Osteoblast (primary cell): ENCODE measurements at places on chromosomes 16 and 17.

DNA sequence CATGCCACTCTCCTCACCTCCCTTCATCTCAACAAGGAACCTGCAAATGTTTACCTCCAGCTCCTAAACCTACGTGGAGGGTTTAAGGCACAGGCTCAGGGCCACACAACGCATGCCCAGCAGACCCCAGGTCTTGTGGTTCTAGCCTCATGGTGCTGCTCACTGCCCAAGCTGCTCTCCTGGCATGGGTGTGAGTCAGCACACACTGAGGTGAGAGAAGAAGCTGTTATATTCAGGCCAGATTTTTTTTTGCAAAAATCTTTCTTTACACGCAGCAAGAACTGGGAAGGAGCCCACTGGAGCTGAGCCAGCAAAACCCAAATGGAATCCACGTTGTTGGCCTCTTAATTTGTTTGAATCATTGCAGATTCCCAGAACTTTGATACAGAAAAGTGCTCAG is 5.5 kb upstream of the C16orf96 start:
- DNase-seq = peak; percentile 63

DNA sequence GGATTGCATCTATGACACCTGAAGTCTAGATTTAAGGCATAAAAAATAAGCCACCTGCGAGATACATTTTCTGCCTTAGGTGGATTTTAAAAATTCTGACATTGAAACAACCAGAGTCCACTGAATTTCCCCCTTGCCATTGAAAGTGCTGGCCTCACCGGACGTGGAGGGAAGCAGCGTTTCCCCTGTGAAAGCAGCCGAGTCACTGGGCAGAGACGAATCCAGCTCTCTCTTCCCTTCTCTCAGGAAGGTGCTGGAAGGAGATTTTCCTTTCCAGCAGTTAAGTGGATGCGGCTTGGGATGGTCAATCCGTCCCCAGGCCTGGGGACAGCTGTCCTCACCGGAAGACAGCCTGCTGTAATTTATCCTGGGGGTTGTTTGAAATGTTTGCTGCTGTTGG is 270.9 kb upstream of the FOXF1 start:
- DNase-seq = no peak

GRCh38 chr17:32865141-32865540 is 11.8 kb downstream of the MYO1D start:
- no peak for DNase-seq

DNA sequence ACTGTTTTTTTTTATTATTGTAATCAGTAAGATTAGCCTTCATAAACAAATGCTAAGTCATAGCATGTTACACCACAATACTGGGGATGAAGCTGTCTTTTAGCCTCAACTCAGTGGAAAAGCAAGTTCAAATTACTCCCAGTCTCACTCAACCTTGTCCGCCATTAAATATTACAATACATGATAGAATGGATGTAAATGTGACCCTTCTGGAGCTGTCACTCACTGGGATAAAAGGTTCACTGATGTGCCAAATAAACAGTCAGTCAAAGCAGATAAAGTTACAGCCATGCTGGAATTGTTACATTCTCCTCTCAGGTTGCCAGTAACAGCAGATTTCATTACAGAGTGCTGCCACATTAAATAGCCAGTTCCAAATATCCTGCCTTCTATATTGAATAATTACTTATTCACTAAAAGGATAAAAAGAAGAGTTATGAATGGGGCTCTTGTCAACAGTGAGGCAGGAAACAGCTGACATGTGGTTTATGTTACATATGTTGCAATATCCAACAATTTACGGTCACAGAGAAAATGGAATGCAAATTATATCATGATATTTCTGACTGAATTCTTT is 53.4 kb downstream of the BRIP1 start:
- no peak for DNase-seq

DNA sequence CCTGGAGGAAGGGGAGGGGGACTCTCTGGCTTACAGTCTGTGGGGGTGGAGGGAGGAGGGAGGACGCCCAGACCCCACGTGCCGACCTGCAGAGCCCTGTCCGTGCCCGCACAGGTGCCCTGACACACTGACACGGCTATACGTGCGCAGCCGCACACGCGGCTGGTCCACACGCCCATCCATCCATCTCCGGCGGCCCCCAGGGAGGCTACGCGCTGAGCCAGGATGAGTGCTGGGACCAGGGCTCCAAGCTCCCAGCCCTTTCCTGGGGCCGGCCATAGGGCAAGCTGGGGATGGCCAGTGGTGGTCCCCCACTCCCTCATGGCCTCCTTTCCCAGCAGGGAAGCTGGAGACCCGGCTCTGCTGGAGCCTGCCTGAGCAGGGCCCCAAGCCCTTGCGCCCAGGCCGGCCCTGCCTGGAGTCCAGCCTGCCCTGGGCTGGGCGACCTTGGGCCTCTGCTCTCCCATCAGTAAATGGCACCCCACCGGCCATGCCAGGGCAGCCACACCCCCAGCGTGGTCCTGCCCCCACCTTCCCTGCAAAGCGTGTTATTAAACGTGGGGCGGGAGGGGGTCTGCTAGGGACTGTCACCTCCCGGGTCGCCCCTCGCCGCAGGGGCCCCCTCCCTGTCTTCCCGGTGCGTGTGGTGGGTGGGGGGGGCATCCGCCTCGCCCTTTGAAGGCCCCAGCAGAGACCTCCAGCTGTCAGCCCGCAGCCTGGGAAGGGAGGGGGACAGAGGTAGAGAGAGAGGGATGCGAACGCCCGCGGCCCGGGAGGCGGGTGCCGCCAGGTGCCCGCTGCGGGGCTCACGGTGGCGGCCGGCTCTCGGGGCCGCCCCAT is 863 bp downstream of the CASKIN1 start:
- peak; percentile 91 for DNase-seq

DNA sequence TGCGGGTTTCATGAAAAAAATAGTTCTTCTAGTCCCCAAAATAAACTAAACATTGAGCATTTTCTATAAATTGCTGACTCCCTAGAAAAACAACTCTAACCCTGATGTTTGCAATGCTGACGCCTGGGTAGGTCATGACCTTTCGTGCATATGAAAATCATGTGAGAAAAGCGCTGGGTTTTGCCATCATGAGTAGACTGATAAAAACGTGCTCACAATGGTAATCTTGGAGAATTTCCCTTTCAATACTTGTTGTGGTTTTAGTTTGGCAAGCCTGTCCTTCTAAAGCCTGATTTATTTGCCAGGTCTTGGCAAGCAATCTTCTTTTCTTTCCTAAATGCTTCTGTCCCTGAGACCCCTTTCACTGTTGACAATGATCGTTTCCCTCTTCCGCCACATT is 4.0 kb upstream of the CLEC10A start:
- no peak for DNase-seq

DNA sequence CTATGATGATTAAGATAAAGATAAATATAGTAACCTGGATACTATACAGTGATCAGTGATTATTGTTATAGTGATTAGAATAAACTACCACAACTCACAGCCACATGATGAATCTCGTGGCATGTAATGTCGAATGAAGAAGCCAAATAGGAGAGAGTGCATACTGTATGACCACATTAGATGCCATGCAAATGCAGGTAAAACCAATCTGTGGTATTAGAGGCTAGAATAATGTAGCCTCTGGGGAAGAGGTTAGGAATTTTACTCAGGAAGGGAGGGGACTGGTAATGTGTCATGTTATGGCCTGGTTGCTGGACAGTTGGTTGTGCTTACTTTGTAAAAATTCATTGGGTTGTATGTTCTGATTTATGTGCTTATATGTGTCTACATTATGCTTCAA is 402.7 kb downstream of the CDH13 start:
- no peak for DNase-seq
